Prostate gland (tissue), 2 donors: ENCODE measurements at places on chromosomes 6 and 20. TPM values are rescaled to one million over a fixed set of nuclear protein-coding genes. Genes with fewer than 3 reads are reported as not detected.

- DNase-seq: no peak
Observed at GRCh38 chr20:667351-668034, 8.1 kb downstream of the SCRT2 start.

DNA sequence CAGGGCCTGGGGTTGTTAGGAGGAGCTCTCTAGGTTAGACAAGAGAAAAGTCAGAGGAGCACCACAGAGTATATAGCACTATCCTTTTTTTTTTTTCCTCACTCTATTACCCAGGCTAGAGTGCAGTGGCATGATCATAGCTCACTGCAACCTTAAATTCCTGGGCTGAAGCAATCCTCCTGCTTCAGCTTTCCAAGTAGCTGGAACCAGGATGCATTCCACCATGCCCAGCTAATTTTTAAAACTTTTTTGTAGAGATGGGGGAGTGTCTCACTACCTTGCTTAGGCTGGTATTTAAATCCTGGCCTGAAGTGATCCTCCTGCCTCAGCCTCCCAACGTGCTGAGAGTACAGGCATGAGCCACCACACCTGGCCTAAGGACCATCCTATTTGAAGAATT lies 19.3 kb upstream of the AKIRIN2 start:
- DNase-seq: no peak

DNA sequence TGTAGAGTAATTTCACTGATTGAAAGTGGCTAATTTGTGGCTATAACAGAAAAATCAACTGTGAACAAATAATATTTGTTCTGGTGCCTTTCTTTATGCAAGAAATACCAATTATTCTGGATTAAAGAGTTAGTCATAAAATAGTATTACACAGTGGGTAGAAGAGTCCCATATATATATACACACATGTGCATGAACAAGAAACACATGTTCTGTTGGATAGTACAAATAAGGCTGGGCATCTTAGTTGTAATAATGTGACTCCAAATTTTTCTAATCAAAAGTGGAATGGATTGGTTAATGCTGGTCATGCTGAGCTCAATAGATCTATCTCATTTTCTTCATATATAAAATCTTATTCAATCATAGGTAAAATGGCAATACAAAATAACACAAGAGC lies 179.4 kb downstream of the OGFRL1 start:
- no peak for DNase-seq

- no peak for DNase-seq
Observed at GRCh38 chr20:9441948-9442347, 72.4 kb upstream of the LAMP5 start.

DNA sequence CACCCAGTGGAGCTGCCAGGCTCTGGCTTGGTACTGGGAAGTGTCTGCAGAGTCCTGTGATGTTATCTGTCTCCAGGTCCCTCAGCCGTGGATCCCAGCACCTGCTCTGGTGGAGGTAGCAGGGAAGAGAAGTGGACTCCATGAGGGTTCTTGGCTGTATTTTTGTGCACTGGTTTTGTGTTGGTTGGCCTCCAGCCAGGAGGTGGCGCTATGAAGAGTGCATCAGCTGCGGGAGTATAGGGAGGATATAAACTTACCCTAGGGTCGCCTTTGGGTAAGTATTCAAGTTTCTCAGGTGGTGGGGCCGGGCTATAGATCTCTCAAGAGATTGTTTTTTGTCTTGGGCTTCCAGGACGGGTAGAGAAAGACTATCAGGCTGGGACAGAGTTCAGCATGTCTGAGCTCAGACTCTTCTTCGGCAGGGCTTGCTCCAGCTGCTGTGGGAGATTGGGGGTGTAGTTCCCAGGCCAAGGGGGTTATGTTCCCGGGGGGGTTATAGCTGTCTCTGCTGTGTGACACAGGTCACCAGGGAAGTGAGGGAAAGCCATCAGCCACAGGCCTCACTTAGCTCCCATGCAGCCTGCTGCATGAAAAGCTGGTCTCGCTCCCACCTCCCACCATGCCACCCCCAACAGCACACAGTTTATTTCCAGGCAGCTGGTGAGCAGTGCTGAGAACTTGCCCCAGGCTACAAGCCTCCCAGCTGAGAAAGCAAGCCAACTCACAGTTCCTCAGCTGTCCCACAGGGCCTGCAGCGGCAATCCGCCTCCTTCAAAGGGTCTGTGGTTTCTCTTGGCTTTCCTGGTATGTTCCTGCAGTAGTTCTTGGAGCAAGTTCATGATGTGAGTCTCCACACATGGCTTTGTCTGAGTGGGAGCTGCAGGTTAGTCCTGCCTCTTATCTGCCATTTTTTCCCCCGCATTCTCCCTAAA lies 115.7 kb downstream of the AIG1 start:
- no peak for DNase-seq

DNA sequence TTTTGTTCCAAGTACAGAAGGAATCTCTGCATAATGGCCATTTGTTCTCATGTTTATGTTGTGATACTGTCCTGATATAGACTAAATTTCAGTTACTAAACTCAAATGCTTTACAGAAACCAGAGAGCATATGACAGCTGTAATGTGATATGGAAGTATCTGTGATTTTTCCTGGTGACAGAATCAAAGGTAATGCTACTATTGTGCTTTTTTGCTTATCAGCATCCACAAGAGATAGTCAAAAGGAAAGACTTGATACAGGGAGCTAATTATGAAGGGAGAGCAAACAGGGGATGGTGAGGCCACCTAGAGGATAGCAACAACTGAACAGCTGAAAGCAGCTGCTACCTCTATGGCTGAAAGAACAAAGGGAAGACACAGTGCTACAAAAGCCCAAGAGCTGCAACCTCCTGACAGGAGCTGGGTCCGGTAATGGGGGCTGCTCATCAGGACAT lies 181.4 kb downstream of the PHF3 start:
- no peak for DNase-seq

DNA sequence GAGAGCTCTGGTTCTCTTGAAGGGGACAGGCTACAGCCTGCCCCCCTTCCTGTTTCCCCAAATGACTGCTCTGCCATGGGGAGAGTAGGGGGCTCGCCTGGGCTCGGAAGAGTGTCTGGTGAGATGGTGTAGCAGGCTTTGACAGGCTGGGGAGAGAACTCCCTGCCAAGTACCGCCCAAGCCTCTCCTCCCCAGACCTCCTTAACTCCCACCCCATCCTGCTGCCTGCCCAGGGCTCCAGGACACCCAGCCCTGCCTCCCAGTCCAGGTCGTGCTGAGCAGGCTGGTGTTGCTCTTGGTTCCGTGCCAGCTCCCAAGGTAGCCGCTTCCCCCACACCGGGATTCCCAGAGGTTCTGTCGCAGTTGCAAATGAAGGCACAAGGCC lies 9.8 kb downstream of the VEGFA start:
- DNase-seq: peak; percentile 75

- no peak for DNase-seq
Observed at GRCh38 chr6:129183681-129184301, 300.9 kb downstream of the LAMA2 start.

Gene C6orf141
- total RNA-seq: 37.8 TPM

- DNase-seq: no peak
Observed at GRCh38 chr6:129184324-129184723, 301.4 kb downstream of the LAMA2 start.

Gene MACROD2
- 19.4 TPM for total RNA-seq

DNA sequence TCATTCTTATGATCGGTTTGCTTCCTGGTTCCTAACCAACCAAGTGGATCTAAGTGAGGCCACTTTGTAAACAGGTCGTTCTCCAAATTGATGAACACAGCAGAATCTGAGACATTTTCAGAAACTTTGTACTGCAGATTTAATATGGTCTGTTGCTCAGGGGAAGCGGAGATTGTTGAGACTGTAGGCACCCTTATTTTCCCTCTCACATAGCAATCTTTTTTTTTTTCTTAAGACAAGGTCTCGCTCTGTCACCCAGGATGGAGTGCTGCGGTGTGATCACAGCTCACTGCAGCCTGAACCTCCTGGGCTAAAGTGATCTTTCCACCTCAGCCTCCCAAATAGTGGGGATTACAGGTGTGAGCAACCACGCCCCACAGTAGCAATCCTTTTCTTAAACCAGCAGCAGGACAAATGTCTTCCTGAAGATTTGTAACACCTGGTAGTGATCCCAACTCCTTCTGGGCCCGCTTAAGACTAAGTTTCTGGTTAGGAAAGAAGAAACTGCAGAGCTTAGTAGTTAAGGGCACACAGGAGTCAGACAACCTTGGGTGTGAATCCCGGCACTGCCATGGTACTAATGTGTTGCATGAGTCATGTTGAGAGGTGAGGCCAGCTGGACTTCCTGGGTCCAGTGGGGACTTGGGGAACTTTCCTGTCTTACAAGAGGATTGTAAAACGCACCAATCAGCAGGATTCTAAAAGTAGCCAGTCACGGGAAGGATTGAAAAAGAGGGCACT lies 48.4 kb upstream of the EZR start:
- DNase-seq: no peak
